ENCODE measurements at places on chromosomes 1 and 21.

DNA sequence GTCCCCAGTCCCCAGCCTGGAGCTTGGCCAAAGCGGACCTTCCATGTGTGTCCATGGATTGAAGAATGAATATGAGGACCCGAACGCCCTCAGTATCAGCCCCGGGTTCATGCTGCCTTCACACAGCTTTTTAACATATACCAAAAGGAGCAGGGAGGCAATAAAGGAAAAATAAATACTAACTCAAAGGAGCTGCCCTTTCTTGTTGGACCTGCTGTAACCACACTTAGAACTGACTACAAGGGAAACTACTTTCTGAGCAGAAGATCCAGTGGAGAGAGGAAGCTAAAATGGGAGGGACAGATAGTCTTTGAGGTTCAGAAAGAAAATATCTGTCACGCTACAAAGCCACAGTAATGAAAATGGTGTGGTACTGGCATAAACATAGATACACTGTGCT lies 48.6 kb downstream of the CNN3 start:
- no peak for DNase-seq

DNA sequence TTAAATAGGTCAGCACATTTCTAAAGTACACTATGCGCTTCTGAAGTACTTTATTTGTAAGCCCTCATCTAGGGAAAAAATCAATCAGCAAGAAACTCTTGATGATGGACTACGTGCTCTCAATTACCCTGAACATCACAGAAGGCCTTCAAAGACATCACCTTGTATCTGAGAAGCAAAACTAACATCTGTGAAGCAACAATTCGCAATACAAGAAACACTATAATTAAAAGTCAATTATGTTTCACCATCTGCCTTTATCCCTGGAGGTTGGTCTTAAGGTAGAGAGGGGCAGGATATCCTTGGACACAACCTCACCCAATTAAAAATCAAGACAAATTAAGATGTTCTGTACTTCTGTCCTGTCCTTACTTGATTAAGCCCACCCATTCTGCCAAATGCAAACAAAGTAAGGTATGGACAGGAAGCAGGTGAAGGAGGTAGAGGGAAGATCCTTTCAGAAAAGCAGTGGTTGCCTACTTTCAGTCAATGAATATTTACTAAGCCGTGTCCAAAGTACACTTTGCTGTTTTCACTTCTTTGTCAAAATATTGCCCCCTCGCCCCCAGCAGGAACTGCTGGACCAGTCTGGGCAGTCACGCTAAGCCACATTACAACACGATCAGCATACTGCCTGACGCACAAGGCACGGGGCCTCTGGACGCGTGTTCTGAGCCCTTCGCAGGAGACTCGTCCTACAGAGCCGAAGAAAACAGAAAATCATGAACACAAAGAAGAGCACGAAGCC lies 887 bp downstream of the SLC19A2 start:
- DNase-seq: no peak

- DNase-seq: no peak
Observed at GRCh38 chr1:218624052-218624451, 278.9 kb downstream of the TGFB2 start.

DNA sequence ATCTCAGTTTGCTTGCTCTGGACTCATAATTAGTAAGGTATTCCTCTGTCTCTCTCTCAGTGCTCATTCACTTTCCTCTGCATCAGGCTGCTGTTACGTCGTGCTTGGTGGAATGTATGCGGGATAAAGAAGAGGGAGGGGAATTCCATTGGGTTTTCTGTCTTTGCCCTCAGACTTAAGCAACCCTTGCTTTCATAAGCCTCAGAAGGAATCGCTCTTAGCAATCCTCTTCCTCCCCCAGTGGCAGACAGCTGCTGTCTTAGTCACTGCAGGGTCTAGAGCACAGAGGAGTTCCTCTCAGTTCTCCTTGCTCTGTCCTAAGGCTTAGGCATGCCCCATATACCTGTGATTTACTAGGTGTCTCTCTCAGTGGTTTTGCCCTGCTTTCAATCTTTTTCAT lies 19.1 kb upstream of the NTMT2 start:
- no peak for DNase-seq

DNA sequence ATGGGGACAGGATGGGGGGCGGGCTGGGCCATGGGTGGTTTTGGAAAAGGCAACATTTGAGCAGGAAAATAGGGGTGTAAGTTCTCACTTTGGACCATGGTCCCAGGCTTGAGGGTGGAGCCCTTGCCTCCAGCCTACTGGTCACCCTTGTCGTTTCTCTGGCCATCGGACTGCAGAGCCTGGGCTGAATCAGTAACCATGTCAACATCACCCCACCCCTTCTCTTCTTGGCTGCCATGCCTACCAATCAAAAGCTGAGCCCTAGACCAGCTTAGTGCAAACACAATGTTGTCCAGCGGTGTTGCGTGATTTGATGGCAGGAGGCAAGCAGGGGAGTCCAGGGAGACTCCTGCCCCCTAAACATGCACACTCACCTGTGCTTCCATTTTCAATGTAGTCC lies 231.0 kb upstream of the KAZN start:
- DNase-seq: no peak

DNA sequence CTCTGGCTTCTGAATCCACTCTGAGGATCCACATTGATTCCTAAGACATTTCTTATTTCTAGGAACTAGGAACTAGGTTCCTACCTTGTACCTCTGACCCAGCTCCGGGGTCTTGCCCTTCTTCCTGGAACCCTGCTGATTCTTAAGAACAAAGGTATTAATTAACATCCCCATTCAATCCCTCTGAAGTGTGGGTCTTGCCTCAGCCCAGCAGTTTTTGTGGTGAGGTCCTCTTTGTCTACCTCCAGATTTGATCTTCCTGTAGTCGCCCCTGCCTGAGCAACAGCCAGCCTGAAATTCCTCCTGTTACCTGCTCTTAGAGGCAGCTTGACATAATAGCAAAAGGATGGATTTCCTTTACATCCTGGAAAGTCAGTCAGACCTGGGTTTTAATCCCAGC lies 46.7 kb upstream of the CAMK1G start:
- DNase-seq: no peak

DNA sequence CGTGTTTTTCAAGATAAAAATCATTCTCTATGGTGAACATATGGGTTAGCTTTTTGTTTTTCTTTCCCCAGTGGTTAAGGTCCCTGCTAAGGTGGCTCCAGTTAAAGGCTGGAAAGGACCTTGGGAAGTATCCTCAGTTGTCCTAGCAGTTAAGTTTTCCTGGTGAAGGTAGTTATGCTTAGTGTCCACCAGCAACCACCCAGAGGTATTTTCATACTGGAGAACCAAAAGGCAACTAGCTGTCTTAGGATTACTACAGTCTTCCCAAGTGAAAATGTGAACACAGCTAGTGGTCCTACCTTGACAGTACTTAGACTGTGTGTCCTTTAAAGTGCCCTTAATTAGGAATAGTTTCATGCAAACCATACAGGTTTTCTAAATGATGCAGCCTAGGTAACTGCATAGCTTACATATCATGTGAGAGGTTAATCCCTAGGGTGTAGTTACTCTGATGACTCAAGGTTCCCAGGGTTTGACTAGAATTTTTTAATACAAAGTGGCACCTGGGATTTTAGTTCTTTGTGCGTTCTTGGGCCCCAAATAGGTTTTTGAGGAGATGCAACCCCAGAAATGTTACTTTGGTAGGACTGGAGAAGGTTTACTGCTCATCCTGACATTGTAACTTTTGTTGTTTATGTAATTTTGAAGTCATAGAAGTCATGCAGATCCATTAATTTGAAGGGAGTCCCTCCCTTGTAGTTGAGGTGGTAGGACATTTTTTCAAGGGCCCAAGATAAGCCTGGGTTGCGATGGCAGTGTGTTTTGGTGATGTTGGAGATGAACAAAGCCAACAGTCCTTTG lies 36.5 kb downstream of the YY1AP1 start:
- no peak for DNase-seq

DNA sequence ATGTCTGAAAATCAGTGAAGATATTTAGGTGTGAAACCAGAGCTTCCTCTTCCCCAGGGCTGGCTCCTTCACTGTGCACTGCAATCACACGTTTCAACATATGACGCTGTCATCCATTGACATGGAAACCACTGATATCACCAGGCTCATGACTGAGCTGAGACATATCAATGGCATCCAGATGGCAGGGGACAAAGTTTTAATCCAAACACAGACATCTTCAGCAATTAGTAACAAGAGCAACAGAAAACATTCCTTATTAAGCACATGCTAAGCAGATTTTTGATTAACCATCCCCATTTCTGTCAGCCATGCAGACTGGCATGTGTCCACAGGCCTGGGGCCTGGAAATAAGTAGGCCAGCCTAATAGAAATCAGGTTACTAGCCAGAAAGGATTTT lies 108.0 kb upstream of the ADAR start:
- DNase-seq: no peak

GRCh38 chr1:32413507-32414185 lies 19.4 kb upstream of the BSDC1 start:
- peak; percentile 33 for DNase-seq

GRCh38 chr1:205321162-205321958 lies at the start of gene NUAK2:
NUAK2 (minus strand) TSS chr1:205321745; CDS start chr1:205321628, 117 bp downstream.
- peak; percentile 62 for DNase-seq

DNA sequence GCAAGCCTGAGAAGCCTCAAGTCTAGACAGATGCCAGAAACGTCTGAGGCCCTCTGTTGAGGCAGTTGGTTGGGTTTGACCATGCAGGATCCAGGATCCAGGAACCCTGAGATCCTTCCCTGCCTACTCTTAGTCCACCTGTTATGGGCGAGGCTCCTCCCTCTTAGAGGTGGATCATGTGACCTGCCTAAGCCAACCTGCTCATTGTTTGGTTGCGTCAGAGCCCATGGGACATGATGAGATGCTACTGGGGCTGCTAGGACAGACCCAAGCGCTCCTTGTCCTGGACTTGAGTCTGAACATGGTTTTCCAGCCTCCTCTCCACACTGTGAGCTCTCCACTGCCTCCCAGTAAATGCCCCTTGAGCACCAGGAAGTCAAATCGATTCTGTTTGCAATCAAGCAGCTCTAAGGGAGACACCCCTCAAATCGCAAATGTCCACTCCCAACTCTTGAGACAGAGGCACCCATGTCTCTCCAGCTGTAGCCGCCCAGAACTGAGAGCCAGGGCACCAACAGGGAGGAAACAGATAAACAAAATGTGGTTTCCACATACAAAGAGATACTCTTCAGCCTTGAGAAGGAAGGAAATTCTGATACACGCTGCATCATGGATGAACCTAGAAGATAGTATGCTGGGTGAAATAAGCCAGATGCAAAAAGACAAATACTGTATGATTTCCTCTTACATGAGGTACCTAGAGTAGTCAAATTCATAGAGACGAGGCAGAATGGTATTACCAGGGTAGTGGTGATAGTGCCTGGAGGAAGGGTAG lies 31.7 kb upstream of the WNT4 start:
- DNase-seq: no peak

DNA sequence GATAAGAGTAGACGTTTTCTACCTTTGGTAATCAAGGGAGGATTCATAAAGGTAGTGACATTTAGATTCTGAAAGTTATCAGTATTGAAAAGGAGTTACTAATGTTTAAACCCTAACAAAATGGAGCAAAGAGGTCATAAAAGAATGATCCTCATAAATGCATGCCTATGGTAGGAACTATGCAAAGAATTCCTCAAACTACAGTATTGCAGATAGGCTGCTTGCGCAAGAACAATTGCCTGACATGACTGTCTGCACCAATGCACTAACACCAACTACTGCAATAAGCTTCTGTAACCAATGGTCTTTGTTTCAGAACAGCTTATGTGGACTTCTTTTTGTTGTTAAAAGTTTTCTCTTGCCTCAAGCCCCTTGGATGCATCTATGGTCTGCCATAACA lies 597.3 kb upstream of the ADGRL4 start:
- no peak for DNase-seq

- peak; percentile 41 for DNase-seq
Observed at GRCh38 chr1:25051504-25051903, 121.4 kb upstream of the RUNX3 start.

GRCh38 chr21:15415541-15416261 lies 314.1 kb upstream of the USP25 start:
- DNase-seq: no peak

DNA sequence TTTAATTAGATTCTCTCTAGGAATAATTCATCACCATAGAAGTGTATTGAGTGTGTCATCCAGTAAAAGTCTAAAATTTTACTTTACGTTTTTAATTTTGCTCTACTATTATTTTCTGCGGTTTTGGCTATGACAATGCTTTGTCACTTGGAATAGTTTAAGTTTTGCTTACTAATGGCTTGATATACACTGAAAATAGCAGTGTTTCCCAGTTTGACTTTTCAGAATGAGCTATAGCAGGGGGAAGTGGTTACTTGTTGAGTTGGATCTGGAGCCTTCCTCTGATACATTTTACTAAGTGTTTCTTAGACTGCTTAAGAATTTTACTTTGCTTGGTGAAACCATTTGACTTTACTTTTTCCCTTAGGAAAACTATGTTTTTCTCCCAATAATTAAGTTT lies 5.0 kb downstream of the DNAJC16 start:
- no peak for DNase-seq

GRCh38 chr1:168114845-168115244 lies 21.9 kb downstream of the GPR161 start:
- DNase-seq: peak; percentile 26

All from NCI-H2029 treated with DMSO at 0.1 percent for 48 hours (cell line).